Stimulated activated CD4-positive, alpha-beta T cell treated with anti-CD3 and anti-CD28 coated beads, Interleukin-1b, Interleukin-23, amount 100 ng/mL, for 24 hours (primary cell): ENCODE measurements at places on chromosomes 13 and 19.

DNA sequence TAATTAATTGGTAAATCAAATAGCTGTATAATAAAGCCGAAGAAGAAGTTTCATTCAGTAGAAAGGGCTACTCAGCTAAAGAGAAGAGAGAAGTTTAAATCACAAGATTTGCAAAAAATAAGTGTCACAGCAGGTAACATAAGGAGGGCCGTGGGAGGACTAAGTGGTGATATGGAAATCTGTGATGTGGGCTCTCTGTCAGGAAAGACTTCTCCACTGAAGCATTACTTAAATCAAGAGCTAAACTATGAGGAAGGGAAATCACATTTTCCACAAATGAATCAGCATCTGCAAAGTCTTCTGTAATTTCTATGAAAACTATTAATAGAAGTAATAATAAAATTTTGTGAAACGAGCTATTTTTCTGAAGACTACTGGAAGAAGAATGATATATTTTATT, 153.8 kb downstream of the PCDH9 start:
- no peak for DNase-seq

GRCh38 chr19:11685676-11686650, 52.8 kb downstream of the ZNF823 start:
- no peak for DNase-seq

- DNase-seq, result peak; percentile 47
Measured at GRCh38 chr19:40466219-40466984, 399 bp upstream of the SPTBN4 start.

- no peak for DNase-seq
Measured at GRCh38 chr19:49243129-49243528, 81.9 kb downstream of the SLC6A16 start.

DNA sequence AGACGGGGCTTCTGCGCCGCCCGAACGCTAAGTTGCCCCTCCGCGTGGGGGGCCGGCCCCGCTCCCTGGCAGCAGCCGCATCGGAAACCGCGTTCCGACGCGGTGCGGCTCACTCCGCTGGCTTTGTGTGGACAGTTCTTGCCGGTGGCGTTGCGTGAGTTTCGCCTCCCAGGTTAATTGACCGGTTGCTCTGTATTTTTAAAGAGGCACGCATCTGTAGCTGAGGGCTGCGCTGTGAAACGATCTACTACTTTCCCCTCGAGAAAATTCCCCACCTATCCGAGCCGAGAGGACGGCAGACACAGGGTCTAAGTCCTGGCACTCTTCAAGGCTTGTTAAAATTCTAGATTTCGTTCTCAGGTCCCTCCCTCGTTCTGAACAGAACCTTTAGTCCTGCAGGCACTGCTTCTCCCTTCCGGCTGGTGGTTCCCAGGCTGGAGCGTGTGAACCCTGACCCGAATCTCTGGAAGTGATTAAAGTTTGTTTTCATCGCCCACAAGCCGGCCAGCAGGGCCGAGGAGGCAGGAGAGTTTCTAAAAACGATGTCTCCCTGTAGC, 933 bp downstream of the ARHGEF7 start:
- DNase-seq, result no peak

DNA sequence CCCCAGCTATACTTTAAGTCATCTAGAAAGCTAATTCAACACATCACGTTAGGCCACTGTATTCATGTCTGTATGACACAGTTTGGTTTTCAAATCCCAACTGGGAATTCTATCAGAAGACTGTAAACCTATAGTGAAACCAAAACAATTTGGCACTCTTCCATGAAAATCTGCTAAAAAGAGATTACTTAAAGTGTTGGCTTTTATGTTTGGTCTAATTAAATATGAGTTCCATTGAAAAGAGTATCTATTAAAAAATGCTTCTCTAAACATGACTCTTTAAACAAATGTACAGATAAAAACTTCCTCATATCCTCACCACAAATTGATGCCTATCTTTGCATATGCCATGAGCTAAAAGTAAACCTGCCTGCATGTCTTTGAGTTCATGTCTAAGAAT, 25.4 kb downstream of the PCDH9 start:
- DNase-seq, result no peak

GRCh38 chr13:28754698-28755545, 36.2 kb upstream of the SLC46A3 start:
- DNase-seq, result no peak

DNA sequence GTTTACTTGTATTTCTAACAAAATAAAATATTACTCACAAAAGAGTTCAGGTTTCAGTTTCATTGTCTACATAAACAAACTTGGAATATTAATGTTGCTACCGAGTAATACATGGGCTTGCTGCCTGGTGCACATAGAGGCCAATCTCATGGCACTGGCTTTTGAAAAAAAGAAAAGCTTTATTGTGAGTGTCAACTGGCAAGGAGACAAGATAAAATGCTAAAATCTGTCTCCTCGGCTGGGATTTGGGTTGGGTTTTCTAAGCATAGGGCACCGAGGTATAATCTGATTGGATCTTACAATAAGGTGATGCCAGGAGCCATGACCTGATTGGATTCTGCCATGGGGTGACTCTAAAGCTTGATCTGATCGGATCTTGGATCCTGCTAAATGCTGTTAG, 1519.9 kb upstream of the MIR17HG start:
- DNase-seq, result no peak

GRCh38 chr19:48806518-48806817, 4.4 kb downstream of the BCAT2 start:
- DNase-seq, result no peak

- DNase-seq, result no peak
Measured at GRCh38 chr13:71218960-71219359, 648.0 kb downstream of the DACH1 start.

GRCh38 chr13:30422054-30422839, at the start of gene UBE2L5:
Gene UBE2L5, plus strand, starts transcription at chr13:30422493. Its CDS starts 5,498 bp downstream, at chr13:30427991.
- no peak for DNase-seq

DNA sequence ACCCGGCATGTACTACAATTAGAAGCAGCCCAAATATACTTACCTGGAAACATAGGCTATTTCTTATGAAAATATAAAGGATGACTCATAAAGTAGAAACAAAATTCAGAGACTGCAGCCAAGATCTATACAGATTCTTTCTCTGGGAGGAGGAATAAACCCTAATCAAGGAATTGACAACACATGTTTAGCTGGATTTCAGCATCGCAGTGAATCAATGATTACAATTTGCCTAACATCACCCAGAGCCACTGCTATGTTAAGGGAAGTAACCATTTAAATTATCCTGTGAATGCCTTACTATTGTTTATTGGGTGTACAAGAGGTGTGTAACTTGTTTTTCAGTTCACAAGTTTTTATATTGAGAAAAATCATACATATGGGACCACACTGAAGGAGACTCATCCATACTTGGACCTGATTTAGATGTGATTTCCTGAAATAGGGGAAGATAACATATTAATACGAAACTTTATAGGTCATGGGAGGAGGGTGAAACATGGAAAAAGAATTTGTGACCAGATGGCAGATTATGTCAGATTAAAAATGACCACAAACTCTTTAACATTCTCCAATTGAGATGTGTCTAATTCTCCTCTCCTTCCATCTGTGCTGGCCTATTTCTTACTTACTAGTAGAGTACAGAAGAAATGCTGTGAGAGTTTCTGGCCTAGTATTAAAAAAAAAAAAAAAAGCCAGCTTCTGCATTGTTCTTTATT, 1168.4 kb downstream of the SLITRK1 start:
- no peak for DNase-seq

- no peak for DNase-seq
Measured at GRCh38 chr13:74093691-74094090, 40.5 kb downstream of the KLF12 start.

- DNase-seq, result no peak
Measured at GRCh38 chr19:19459073-19459472, 53.6 kb downstream of the GATAD2A start.

DNA sequence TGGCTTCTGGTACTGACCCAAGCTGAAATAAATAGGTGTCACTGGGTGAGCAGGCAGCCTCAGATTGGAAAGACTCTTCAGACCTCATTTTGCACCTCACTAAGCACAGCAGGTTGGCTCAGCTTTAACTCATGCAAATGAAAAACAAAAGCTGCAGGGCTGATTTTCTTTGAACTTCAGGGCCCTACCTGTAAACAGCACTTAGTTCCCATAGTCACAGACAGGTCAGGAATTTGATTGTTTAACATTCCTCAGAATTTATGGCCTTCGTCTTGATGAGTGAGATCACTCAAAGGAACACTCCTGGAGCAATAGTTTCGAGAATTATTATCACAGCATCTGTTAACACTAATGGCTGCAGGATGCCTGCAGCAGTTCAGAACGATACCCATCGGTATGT, 718.5 kb downstream of the EFNB2 start:
- no peak for DNase-seq

GRCh38 chr19:4071610-4072009, 4.9 kb upstream of the ZBTB7A start:
- DNase-seq, result no peak

DNA sequence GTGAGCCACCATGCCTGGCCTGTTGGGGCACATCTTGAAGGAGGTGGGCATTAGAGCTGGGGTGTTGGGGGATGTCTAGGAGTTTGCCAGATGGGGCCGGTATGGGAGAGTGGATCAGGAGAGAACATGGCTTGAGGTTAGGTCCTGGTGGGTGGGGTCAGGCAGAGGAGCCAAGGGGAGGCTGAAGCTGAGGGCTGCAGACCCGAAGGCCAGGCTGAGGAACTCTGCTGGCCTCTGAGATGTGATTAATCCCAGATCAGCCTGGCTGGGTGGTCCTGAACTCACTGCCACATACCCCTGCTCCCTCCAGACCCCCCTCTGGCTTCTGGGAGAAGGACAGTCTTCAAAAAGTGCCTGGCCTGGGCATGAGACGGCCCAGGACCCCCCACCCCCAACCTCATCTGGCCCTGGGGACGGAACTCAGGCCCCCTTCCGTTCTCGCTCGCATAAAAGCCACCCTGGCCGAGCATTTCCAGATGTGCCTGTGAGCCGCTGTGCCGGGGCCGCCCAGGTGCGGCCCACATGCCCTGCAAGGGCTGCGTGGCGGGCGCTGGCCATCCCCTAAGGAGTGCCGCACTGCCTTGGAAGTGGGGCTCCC, 2.7 kb downstream of the FSTL3 start:
- no peak for DNase-seq

GRCh38 chr19:14748601-14749000, 29.8 kb downstream of the ADGRE2 start:
- DNase-seq, result no peak

DNA sequence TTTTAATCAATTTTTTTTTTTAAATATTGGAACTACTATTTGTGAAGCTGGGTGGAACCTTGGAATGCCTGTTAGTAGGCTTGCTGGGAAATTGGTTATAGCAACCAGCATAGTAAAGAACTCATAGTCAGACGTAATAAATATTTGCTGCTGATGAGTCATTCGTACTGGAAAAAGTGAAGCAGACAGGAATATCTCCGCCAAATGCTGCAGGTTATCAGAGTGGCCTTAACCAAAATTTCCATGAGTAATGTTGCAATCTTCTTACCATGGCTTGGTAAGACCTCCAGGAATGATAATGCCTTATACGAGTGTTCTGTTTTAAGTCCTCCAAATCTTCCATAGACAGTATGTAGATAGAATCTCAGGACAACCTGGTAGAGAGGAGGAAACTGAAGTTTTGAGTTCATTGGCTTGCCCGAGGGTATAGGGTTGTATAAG, 34.2 kb downstream of the MBNL2 start:
- DNase-seq, result no peak

- no peak for DNase-seq
Measured at GRCh38 chr13:101291646-101292515, 124.4 kb downstream of the NALCN start.

DNA sequence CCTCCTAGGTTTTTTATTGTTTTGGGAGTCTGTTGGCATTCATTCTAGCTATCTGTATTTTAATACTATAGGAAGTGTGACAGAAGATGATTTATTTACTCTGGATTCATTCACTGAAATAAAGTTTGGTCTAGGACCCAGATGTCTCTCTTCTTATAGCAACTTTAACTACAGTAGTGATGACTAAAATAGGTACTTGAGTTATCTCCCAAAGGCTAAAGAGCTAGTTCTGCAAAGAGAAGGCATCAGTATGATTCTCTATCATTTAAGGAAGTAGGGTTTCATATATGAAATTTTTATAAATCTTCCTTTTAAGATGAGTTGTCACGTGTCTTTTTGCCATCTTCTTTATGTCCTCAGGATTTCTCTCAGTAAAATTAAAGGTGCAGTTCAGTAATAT, 507.4 kb downstream of the KCTD12 start:
- no peak for DNase-seq

DNA sequence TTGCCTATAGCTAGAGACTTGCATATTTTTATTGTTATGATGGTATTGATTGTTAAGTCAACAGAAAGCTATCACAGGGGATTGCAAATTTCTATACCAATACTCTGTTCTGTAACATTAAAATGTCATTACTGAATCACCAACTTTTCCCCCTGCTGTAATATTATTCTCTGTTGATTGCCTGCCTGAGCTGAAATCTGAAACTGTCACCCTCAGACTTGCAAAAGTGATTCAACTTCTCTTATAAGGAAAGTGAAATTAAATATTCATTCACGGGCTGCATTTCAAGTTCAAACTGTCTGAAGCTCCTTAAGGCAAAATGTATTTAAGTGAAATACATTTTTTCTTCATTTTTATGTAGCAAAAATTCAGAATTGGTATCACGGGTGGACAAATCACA, 723.2 kb downstream of the PCDH9 start:
- DNase-seq, result no peak

DNA sequence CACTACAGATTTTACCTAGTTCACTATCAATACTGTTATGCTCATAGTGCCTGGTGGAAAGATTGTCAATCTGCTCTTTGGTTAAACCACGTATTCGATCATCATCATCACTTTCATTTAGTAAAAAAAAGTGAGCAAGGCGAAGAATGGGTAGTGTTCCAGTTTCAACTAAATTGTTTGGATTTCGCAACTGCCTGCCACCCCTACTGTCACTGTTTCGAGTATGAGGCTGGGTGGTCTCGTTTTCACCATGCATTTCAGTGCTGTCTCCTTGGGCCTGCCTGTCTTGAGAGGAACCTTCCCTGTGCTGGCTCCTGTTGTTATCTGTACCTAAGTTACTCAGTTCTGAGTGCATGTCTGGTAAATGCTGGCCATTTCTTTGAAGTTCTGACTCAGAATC, 8.1 kb downstream of the RNF6 start:
- no peak for DNase-seq

- DNase-seq, result no peak
Measured at GRCh38 chr13:93496985-93497673, 270.5 kb downstream of the GPC6 start.

DNA sequence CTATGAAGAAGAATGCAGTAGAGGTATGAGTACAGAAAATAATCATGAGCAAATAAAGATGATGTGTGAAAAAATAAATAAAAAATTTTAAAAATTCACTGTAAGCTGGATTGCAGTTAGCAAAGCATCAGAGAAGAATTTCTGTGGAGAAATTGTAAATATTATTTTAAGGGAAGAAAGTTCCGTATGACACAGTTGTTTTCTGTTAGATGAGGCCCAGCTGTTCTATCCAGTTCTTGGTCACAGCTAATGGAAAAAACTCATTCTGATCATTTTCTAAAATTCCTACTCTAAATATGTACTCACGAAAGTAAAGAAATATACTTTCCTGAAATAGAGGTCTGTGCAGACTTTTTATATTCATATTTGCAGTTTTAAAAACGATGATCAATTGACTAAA, 578.8 kb downstream of the DCT start:
- no peak for DNase-seq

GRCh38 chr13:76783798-76784197, 102.4 kb downstream of the KCTD12 start:
- no peak for DNase-seq
